ENCODE measurements at places on chromosomes 6 and 20.

DNA sequence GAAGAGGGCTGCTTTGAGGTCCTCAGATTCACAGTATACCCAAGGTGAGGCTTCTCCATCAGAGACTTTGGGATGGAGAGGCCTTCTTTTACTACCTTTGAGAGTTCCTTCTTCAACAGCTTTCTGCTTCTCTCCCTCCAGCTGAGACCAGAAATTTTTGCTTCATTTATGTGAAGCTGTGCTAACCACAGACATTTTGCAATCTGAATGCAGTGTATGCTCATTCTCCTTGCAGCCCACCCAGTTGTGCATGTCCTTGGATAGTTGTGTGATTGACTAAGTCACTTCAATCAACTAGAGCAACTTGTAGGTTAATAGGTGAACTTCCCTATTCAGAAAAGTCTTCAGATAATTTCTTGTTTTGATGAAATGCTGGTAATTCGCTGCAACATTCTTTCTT is 20.1 kb downstream of the DCBLD1 start:
- no peak for DNase-seq

- no peak for DNase-seq
These were observed 48.1 kb downstream of the SYNJ2 start for GRCh38 chr6:158029668-158030230.

GRCh38 chr6:44275749-44276648 is 5.7 kb downstream of the TMEM151B start:
- no peak for DNase-seq

DNA sequence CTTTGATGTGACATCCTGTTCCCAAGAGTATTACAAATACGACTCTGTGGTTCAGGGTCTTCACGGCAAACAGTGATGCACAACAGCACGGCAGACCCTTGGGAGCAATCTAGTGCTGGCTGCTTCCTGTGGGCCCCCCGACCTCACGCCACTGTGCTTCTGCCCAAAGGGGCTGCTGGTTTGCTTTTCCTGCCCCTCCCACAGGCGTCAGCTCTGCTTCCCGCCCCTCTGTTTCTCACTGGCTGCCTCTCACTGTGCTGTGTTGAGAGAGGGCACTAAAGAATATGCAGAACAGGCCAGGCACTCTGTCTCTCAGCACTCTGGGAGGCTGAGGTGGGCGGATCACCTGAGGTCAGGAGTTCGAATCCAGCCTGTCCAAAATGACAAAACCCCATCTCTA is 554.5 kb upstream of the AGPAT4 start:
- DNase-seq: no peak

GRCh38 chr20:6818033-6818808 is 50.7 kb downstream of the BMP2 start:
- DNase-seq: no peak

DNA sequence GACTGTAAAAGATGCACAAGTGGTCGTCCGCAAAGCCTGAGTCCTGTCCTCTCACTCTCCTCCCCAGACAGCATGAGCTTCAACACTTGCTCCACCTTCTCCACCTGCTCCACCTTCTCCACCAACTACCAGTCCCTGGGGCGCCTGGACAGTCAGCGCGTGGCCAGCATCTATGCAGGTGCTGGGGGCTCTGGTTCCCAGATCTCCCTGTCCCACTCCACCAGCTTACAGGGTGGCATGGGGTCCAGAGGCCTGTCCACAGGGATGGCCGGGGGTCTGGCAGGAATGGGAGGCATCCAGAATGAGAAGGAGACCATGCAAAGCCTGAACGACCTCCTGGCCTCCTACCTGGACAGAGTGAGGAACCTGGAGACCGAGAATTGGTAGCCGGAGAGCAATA is 162.2 kb upstream of the NT5E start:
- no peak for DNase-seq

DNA sequence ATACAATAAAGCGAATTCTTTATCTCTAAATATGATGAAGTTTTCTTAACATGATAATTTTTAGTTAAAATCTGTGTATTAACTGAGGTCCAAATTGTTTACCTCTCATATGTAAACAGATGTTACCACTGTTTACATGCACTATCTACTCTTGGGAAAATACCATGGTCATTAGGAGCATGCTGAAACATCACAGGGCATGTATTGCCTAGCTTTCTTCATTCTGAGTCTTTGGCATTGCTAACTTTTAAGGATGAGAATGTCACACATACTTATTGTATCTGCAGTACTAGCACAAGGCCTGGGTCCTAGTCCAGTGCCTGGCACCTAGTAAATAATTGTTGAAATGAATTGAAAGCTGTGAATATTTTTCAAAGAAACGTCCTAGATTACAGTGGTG is 20.6 kb downstream of the SMPDL3A start:
- DNase-seq: no peak

- DNase-seq: no peak
These were observed 95.3 kb downstream of the CDKAL1 start for GRCh38 chr6:20629509-20629908.

DNA sequence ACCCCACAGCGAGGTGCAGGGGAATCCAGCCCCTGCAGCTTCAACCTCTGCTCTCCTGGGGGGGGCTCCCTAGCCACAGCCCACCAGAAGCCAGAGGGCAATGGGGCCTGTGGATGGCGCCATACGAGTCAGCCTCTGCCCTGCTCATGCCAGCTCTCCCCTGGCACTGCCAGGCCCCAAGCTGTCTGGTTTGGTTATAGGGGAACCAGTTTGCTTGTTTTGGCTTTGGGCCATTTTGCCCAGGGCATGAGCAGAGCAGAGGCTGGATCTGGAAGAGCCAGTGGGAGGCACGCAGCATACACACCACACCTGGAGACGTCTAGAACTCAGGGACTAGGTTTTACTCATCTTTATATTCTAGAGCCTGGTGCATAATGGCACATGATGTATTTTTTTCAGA is 66.7 kb upstream of the SLC22A16 start:
- DNase-seq: no peak

- no peak for DNase-seq
These were observed 34.6 kb upstream of the SRPK1 start for GRCh38 chr6:35955521-35955920.

DNA sequence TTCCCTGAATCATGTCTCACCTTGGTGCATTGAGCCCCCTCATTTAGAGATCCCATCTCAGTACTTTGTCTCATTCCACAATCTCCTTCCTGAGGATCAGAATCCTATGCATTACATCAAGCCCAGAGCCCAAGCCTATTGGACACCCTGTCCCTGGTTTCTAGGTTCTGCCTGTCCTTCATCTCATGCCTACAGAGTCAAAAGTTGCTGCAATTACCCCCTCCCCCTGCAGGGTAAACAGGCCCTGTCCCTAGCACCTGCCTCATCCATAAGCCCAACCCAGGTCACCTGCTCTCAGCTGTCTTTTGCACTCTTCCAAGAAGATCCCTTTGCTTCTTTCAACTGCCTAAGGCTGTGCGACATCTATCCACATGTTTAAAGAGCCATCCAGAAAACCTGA is 93.9 kb downstream of the SPTLC3 start:
- DNase-seq: no peak

DNA sequence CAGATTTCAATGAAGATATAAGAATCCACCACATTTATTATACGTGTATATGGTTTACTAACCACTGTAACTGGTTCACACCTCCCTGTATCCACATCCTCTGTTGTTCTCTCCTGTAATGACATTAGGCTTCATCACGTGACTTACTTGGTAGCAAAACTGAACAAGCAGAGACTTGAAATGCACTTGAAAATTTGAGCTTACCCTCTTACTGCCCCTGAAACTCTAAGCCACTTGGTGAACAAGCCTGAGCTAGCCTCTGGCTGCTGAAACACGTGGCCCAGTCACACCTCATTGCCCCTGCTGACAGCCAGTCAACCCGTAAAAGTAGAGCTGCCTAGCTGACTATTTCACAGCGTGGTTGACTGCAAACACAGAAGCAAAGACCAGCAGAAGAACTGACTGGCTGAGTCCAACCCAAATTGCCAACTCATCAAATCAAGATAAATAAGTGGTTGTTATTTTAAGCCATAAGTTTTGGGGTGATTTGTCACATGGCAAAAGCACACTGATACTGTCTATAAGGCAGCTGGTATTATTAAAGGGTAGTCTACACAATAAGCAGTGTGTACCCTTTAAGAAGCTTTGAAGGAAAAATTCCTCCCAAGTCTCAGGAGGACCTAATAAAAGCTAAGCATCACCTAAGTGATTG is 109.0 kb downstream of the RALGAPA2 start:
- no peak for DNase-seq

- DNase-seq: peak; percentile 54
These were observed 780 bp downstream of the ZCCHC3 start for GRCh38 chr20:297925-298775.

- no peak for DNase-seq
These were observed 151.8 kb downstream of the VEGFA start for GRCh38 chr6:43921548-43922425.

GRCh38 chr6:144305567-144305966 is 20.4 kb downstream of the UTRN start:
- no peak for DNase-seq

GRCh38 chr6:27178407-27178730 is 69.1 kb upstream of the PRSS16 start:
- no peak for DNase-seq

GRCh38 chr6:85421972-85422371 is 27.9 kb upstream of the NT5E start:
- no peak for DNase-seq

- no peak for DNase-seq
These were observed 16.6 kb upstream of the ZNF831 start for GRCh38 chr20:59146780-59147565.

GRCh38 chr6:56359201-56359899 is 112.0 kb upstream of the COL21A1 start:
- peak; percentile 38 for DNase-seq

GRCh38 chr6:1770435-1770843 is 160.7 kb downstream of the FOXC1 start:
- no peak for DNase-seq

- DNase-seq: no peak
These were observed 126.6 kb downstream of the ADAT2 start for GRCh38 chr6:143323729-143324470.

- DNase-seq: no peak
These were observed 134.1 kb downstream of the CCDC170 start for GRCh38 chr6:151627689-151628444.

GRCh38 chr6:41088451-41088850 is 15.7 kb downstream of the NFYA start:
- DNase-seq: no peak

GRCh38 chr20:19786311-19786710 is 28.3 kb downstream of the RIN2 start:
- no peak for DNase-seq

DNA sequence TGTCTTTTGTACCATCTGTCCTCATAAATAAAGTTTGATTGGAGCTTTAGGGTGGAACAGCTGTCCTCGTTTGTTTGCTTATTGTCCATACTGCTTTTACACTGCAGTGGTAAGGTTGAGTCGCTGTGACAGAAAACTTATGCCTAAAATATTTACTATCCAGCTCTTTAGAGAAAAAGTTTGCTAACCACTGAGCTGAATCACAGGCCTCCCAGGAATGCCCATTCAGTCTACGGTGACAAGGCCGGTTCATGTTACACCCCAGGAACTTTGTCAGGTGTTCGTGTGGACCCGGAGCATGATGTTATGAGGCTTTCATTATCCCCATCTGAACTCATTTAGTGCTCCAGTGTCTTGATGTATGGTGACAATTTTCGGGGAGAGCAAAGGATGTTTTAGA is 401.1 kb downstream of the SAMD5 start:
- no peak for DNase-seq
